Gastroesophageal sphincter (tissue), 4 donors: ENCODE measurements at places on chromosomes 5 and 9.

DNA sequence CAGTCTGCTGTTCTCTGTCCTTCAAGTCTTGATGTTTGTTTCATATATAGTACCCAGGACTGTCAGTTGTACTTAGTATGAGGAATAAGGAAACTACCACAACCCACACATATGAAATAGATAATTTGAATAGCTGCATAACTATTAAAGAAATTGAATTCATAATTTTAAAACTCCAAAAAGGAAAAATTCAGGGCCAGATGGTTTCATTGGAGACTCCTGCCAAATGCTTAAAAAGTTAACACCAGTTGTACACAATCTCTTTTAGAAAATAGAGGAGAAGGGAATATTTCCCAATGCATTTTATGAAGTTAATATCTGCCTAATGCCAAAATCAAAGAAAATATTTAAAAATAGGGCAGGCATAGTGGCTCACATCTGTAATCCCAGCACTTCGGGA is 24.6 kb upstream of the SPIN1 start:
- ATAC-seq: no peak

DNA sequence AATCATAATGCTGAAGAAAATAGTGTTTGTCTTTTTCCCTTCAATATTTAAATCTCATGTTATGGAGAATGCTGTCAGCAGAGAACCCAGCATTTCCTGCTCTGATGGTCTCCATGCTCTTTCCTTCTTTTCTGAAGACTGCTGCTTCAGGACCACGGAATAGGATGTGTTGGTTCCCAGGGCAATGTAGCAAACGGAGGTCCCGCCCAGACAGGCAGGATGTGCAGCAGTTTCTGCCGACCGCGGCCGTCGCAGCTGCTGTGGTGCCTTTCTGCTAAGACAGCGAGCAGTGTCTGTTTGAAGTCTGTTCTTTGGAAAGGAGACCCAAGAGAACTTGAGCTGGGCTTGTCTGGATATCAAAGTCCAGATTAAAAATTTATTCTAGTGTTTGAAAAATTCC is 654.3 kb downstream of the CCDC171 start:
- ATAC-seq: peak; percentile 55

GRCh38 chr5:1156754-1157460 is 44.5 kb upstream of the SLC6A19 start:
- ATAC-seq: no peak

GRCh38 chr9:16417749-16418148 is 452.7 kb downstream of the BNC2 start:
- no peak for ATAC-seq

GRCh38 chr9:5846501-5846921 is 13.6 kb upstream of the ERMP1 start:
- ATAC-seq: no peak

DNA sequence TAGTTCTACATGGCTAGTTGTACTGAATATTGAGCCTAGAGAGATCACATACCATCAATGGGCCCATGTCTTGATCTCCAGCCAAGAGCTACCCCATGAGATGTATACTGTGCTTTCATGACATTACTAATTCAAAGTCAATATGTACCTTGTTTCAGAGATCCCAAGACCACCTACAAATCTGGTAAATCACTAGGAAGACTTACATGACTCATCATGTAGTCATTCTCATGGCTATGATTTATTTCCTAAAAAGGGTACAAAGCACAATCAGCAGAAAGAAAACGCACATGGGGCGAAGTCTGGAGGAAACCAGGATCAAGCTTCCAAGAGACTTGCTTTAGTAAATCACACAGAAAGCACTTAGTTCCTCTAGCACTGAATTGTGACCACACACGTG is 103.0 kb downstream of the PCSK5 start:
- no peak for ATAC-seq

DNA sequence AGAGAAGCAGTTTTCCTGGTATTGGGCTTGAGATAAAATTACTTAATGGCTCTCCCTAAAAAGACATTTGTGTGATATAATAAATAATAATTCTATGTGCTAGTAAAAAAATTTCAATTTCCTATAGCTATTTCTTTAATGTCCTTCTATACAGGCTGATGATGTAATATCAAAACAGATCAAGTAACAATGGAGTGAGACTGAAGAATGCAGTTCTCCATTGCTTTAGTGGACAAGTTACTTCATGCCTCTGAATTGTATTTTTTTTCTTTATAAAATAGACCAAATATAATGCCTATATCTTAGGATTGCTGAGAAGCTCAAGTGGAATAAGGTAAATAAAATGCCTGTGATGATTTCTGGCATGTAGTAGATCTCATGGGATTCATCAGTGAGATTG is 35.6 kb upstream of the NEURL1B start:
- no peak for ATAC-seq

GRCh38 chr5:125310749-125311148 is 564.3 kb upstream of the ZNF608 start:
- ATAC-seq: no peak

GRCh38 chr9:130531670-130532069 is 47.7 kb upstream of the FUBP3 start:
- no peak for ATAC-seq

- ATAC-seq: no peak
These were observed 316.4 kb downstream of the PIK3R1 start for GRCh38 chr5:68531970-68532369.

DNA sequence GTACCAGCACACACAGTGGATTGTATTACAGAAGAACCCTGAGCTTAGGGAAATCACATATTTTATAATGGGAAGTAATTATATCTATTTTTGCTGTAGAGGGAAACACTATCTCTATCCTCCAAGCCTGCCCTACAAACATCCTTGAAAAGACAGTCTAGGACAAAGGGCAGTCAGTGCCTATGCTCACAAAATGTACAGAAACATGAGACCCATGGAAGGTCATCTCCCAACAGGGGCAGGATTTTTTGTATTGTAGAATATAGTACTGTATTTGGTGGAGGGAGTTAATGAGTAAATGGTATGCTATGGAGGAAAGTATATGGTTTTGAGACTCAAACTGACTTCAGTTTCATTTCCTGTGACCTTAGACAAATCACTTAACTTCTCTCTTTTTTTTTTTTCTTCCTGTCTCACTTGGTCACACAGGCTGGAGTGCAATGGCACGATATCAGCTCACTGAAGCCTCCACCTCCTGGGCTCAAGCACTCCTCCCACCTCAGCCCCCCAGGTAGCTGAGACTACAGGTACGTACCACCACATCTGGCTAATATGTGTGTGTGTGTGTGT is 5.8 kb upstream of the RAB14 start:
- no peak for ATAC-seq
